ENCODE measurements at places on chromosomes 4 and X.

GRCh38 chr4:82650868-82651267, 89.1 kb upstream of the TMEM150C start:
- DNase-seq = no peak

DNA sequence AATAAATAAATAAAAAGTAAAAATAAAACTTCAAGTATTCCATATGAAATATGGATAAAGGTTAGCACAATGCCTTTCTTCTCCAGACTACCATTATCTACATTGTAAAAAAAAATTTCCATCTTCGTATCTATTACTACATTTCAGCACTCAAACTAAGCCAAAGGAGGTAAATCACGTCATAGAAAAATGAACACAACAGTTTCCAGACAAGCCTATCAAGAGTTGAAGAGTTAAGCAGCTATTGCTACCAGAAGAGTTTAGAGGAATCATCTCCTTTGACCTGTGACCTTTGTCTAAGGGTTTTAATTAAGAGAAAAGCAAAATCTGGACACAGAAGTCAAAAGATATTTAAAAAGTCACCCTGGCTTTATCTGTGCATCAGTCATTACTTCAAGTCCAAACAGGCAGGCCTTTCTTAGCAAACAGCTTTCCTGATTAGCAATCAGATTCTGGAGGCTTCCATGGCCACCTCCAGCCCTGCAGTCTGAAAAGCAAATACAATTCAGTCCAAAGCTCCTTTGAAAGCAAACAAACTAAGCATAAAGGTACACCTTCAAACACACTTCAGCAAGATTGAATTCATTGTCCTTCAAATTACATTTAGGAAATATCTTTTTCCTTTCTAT, 82.2 kb downstream of the APBB2 start:
- DNase-seq = no peak

GRCh38 chrX:24203072-24203808, 53.7 kb downstream of the ZFX start:
- no peak for DNase-seq

GRCh38 chr4:151304755-151305154, 20.6 kb downstream of the SH3D19 start:
- no peak for DNase-seq

DNA sequence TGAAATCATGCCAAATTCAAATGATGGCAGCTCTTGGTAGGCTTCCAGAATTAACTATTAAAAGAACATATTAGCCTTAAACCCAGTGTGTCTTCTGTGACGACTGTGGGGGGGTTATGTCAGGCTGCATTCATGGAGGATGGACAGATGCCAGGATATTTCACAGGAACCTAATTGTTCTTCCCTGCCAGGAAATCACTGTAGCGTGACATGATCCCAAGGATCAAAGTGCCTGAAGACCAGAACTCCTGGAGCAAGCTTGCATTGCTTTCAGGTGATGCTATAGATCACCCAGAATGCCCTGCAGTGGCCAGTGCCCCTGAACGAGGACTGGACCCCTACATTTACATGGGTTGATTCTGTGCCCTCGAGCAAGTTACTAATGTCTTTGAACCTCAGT, 1093.0 kb upstream of the TENM3 start:
- no peak for DNase-seq

- no peak for DNase-seq
Observed at GRCh38 chrX:13254870-13255269, 65.0 kb downstream of the ATXN3L start.

Measured in T-helper 2 cell treated with Interferon-gamma antibody and Interleukin-4, amounts not matched to agents 5 μg/mL and 100 μg/mL, for 36 hours (primary cell).